ENCODE measurements at places on chromosomes 4 and X.
A peak's percentile ranks its signal among the peaks of the same experiment; 100 is the strongest.

GRCh38 chrX:21758488-21758887 is 572 bp upstream of the SMPX start:
- no peak for DNase-seq

DNA sequence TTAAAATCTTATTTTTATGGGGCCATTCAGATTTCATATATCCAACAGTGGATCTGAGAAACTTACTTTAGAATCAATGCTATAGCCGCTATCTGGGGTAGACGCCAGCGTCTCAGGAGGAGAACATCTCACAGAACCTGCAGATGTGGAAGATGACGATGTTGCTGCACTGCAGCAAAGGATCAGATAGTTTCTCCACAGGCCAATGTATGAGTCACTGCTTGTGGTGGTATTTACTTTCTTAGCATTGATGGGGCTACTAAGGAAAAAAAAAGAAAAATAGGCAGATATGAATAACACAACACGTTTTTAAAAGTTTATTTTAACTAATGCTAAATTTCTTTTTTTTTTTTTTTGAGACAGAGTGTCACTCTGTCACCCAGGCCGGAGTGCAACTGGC is 85.9 kb downstream of the ZAR1 start:
- no peak for DNase-seq

GRCh38 chr4:4805887-4806286 is 53.6 kb upstream of the MSX1 start:
- DNase-seq: no peak

- DNase-seq: no peak
Observed at GRCh38 chr4:4677556-4678522, 136.0 kb upstream of the STX18 start.

GRCh38 chr4:155944516-155944915 is 9.2 kb downstream of the CTSO start:
- DNase-seq: no peak

GRCh38 chr4:83582289-83582785 is 46.4 kb downstream of the GPAT3 start:
- no peak for DNase-seq

DNA sequence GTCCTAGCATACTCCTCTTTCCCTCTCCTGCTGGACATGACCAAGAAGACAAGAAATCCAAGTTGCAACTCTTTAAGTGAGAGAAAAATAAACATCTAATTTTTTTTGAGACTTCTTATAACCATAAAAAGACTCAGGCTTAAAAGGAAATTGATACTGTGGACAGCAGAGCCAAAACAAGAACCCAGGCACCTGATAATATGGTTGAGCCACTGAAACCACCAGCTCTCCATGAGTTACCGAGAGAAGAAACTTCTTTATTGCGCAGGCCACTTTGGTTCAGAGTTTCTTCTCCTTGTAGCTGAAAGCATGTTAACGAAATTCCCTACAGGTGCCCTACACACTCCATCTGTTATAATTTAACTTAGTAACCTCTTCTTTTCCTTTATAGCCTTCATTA is 11.3 kb upstream of the SPCS3 start:
- DNase-seq: no peak

- DNase-seq: no peak
Observed at GRCh38 chrX:118872102-118872566, 48.5 kb downstream of the ZCCHC12 start.

GRCh38 chrX:10043386-10043785 is 76.2 kb downstream of the CLDN34 start:
- no peak for DNase-seq

GRCh38 chrX:94560930-94561329 is 886.9 kb downstream of the FAM133A start:
- no peak for DNase-seq

- DNase-seq: no peak
Observed at GRCh38 chr4:76787898-76788297, 110.0 kb downstream of the SOWAHB start.

DNA sequence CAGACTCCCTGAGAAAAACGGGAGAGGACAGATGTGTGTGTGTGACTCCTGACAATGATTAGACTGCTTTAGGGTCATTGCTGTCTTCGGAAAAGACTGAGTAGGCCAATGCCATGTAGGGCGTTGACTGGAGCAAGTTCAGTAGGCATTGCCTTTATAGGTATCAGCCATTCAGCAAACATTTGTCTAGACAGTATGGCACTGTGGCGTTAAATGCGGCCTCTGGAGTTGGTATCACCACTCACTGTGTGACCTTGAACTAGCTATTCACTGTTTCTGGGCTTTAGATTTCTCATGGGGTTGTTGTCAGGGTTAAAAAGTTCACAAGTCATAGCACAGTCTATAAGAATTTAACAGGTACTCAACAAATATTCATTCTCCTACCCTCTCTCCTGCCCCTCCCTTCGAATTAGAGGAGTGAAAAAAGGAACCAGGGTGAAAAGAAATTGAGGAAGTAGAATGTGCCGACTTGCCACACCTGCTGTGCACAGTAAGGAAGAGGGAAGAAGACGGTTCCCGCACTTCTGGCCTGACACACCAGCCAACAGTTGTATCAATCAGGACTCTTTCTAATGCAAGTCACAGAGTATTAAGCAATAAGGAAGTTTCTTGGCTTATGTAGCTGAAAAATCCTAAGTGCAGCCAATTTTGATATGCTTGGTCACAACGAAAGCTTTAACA is 83.2 kb upstream of the PLAC8 start:
- peak; percentile 82 for DNase-seq

DNA sequence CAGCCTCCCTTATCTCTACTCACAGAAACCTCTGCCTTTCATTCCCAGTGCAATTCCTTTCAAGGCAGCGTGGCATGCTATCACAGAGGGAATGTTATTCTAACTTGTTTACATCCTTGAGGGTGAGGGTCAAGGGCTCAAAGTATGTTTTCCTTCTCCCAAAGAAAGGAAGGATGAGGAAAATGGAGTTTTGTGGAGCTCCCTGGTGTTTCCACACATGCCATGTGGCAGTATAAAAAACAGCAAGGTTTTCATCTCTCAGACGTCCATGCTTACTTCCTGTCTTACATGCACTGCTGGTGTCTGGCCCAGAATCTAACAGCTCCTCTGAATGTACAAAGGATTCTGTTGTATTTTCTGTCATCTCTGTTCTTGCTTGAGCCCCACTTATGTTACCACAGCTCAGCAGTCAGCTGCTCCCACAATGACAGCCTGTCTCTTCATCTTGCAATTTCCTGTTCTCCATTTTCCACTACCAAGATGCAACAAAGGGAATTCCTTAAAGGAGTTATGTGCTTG is 128.0 kb downstream of the SNCA start:
- peak; percentile 55 for DNase-seq

GRCh38 chr4:149951152-149951900 is 126.9 kb upstream of the DCLK2 start:
- no peak for DNase-seq
